ENCODE measurements at places on chromosomes 11 and 22.

GRCh38 chr11:67262731-67263675, 3.3 kb upstream of the GRK2 start:
- DNase-seq: peak; percentile 61

DNA sequence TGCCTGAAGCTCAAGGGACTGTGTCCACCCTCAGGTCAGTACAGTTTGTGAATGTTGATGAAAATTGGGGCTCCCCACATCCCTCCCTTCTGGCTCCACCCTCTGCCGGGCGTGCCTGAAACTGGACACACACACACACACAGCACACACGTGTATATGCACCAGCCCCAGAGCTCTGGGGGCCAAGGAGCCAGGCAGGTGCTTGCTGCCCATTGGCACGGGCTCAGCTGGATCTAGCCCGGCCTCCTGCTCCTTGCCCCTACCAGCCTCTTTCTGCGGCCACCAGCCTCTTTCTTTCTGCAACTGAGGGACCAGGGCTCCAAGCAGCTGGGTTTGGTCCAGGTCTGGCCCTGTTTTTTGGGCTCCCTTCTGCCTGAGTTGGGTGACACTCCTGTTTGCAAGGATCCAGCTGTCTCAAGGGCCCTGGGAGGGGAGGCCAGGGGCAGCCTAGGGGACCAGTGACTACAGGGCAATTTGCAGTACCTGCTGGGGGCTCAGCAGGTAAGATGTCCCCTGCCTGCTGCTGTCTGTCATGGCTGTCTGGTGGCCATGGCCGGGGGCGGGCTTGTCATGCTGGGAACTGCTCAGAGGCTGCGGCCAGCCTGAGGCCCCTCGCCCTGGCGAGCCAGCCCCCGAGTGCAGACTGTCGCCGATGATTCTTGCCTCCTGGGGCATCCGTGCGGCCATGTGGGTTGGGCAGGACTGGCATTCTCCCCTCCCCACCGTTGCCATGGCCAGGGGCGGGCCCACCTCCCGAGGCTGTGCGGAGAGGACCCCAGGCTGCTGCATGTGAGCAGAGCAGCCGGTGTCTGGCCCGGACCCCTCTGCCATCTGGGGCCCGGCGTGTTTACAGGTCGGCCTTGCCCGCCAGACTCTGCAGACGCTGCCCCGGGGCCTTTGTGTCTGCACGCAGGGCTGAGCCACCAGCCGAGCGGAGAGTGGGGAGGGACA, 51.5 kb upstream of the PPARA start:
- DNase-seq: no peak

- no peak for DNase-seq
Observed at GRCh38 chr11:73323464-73323863, 15.4 kb downstream of the ARHGEF17 start.

GRCh38 chr11:65899356-65900124, 648 bp downstream of the FOSL1 start:
- DNase-seq: peak; percentile 70

- DNase-seq: no peak
Observed at GRCh38 chr22:32058656-32059260, 15.7 kb downstream of the SLC5A1 start.

DNA sequence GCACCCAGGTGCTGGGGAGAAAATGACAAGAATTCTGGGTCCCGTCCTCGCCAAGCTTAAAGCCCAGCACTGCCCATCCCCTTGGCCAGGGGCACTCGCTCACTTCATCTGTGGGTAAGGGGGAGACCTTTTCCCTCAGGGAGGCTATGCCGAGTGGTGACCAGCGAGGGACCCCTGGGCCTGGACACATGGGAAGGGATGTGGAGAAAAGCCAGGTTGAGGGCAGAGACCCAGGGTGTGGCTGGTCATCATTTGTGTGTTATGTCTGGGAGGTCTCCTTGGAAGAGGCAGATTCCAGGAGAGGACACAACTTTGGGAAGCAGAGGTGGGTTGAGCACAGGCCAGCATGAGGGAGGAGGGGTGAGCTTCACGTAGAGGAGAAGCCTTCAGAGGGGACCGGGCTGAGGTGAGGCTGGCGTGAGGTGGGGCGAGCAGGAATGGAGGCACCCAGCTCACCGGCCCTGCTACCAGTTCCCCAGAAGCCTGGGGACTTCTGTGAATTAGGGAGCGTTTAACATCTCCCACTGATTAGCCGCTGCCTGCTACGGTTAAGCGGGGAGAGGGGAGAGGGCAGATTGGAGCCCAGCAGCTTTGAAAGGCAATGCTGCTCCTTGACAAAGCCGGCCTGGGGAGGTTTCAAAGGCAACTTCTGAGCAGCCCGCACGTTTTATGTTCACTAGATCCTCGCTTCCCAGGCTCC, 25.8 kb upstream of the NECTIN1 start:
- DNase-seq: no peak

DNA sequence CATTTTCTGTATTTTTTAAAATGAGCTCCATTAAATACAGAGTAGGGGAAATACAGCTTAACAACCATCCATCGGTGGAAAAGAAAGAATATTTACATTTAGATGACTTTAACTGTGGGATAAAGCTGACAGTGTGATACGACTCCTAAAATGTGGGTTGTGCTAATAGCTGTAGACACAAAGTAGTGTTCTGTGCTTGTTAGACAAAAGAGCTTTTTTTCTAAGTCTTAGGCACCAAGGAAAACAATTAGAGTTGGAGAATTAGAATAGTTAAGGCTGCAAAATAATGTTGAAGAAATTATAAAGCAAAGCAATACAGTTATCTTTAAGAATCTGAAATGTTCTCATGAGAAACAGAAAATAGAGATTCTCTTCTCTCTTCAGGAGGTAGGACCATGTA, 307.7 kb upstream of the KIRREL3 start:
- DNase-seq: no peak

GRCh38 chr22:17970201-17970708, 54.1 kb downstream of the MICAL3 start:
- no peak for DNase-seq

DNA sequence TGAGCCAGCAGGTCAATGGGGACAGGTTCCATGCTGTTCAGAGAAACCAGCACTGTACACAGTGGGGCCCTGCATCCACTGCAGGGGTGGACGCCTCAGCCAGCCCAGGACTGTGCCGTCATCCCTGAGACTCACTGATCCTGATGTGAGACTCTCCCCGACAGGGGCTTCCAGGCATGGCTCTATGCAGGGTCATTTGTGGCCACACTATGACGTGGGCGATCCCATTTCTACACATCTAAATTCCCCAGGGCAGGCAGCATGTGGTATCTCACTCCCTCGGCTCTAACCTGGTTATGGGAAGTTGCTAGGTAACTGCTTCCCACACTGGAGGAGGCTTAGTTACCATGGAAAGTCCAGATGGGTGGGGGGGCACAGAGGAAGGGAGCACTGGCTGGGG, 14.2 kb upstream of the FAM83F start:
- DNase-seq: no peak

DNA sequence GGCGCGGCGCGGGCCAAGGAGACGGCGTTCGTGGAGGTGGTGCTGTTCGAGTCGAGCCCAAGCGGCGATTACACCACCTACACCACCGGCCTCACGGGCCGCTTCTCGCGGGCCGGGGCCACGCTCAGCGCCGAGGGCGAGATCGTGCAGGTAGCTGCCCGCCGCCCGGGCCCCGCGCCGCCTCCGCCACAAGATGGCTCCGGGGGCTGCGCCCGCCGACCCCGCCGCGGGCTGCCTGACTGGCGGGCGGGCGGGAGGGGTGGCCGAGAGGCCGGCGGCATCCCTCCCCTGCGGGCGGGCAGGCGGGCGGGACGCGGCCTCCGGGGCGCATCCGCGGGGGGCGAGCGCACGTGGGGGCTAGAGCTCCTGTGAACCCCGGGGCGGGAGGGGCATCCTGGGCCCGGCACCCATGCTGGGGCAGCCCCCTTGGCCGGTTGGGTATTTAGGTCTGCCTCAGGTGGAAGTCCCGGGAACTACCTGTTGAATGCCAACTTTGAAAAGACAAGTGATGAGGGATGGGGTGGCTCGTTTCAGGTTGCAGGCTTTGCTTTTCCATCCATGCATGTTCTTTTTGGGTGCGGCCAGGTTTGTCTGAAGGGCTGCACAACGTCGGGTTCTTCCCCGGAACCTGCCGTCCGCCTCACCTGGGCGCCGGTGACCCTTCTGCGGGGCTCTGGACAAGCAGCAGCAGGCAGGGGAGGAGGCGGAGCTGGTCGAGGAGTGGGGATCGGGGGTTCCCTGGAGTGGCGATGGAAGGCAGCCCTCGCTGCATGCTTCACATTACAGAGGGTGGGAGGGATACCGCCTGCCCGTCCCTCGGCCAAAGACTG, 760 bp downstream of the ZNRF3 start:
- DNase-seq: peak; percentile 9

GRCh38 chr11:70650075-70650909, 252.0 kb downstream of the CTTN start:
- no peak for DNase-seq

GRCh38 chr11:46373787-46374740, 7.4 kb upstream of the MDK start:
- no peak for DNase-seq

DNA sequence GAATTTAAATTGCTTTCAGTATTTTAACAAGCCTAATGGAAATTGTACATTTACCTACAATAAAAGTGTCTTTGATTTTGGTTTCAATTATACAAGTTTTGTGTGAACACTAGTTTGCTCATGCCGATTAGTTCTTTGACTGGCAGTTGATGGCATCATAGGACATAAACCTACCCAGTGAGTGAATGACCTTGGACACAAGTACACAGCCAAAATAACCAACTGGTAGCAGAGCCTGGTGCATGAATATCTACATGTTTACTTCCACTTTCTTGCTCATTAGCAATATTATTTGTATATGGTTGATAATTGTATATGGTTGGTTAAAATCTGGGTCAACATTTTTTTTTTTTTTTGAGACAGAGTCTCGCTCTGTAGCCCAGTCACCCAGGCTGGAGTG, 37.8 kb downstream of the STIM1 start:
- no peak for DNase-seq

GRCh38 chr11:31819621-31820437, 8.7 kb upstream of the PAX6 start:
- no peak for DNase-seq
